Transverse colon (tissue), 4 donors: ENCODE measurements at places on chromosomes 13 and 19. TPM values are rescaled to one million over a fixed set of nuclear protein-coding genes. Genes with fewer than 3 reads are reported as not detected.

The C1QTNF9 gene
- total RNA-seq = not detected

- DNase-seq = no peak
- H3K4me3 ChIP-seq = no peak overlapping the region
- H3K36me3 ChIP-seq = no peaks in the 10 kb centered on the region
- peaks cover 50% of the 10 kb centered on the region for H3K27me3 ChIP-seq
- no peak overlapping the region for H3K27ac ChIP-seq
Measured at GRCh38 chr19:42613666-42614065, 18.9 kb upstream of the CEACAM8 start.

DNA sequence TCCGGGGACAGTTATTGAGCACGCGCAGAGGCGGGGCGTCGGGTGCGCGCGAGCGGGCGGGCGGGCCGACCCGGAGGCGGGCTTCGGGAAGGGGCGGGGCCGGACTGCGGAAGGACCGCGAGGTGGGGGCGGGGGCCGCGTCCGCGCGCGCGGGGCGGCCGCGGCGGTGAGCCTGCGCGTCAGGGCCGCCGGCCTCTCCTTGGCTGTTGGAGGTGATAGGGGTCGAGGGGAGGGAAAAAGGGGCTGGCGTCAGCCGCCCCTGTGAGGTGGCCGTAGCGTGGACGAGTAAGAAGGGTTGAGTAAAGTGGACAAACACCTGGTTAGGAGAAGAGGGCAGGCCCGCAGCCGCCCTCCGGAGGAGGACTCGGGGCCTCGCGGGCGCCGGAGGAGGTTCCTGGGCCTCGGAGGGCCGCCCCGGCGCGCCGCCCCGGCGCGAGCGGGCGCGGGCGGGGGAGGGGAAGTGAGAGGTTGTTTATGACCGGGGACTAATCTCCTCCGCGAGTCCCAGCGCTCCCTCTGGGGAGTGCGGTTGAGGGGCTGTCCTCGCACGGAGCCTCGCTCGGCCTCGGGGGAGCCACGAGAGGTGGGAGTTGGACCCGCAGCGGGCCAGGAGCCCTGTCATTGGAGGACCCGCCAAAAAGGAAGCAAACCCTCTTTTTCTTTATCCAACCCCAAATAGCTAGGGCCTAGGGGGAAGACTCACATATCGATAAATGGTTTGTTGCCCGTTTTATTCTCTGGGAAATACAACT is 547 bp upstream of the INTS6 start:
- DNase-seq = peak; percentile 99
- no peaks in the 10 kb centered on the region for H3K36me3 ChIP-seq
- H3K27me3 ChIP-seq = no peaks in the 10 kb centered on the region
- peaks cover 14% of the 10 kb centered on the region for H3K4me1 ChIP-seq
- H3K4me3 ChIP-seq = peak overlapping the region; percentile 74

The ZNF730 gene
- total RNA-seq = 0.75 TPM

The CGB3 gene
- not detected for total RNA-seq

The RXFP2 gene
- not detected for total RNA-seq

DNA sequence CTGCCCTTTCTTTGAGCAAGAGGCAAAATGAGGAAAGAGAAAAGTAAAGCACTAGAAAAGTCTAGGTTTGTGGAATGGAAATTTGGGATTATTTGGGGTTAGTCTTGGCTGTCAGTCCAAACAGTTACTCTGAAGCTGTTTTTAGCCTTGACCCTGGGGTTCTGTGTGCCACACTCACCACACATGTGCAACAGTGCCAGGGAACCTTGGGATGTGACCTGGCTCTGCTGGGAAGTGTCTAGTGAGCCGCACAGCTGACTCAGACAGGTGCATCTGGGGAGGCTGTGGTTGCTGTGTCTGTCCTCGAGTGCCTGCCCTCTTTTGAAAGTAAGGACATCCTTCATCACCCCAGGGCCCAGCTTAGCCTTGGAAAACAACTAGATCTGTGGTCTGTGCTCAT is 15.8 kb downstream of the MICOS13 start:
- no peak for DNase-seq
- no peak overlapping the region for H3K27ac ChIP-seq
- H3K4me3 ChIP-seq = no peak overlapping the region
- H3K36me3 ChIP-seq = no peaks in the 10 kb centered on the region
- no peaks in the 10 kb centered on the region for H3K27me3 ChIP-seq

GRCh38 chr13:36108342-36108741 is 22.8 kb downstream of the DCLK1 start:
- DNase-seq = no peak
- H3K4me1 ChIP-seq = no peaks in the 10 kb centered on the region
- H3K4me3 ChIP-seq = no peak overlapping the region
- no peak overlapping the region for H3K27ac ChIP-seq
- no peaks in the 10 kb centered on the region for H3K27me3 ChIP-seq
- no peaks in the 10 kb centered on the region for H3K36me3 ChIP-seq

The FFAR2 gene
- total RNA-seq = 2.2 TPM

The LHB gene
- total RNA-seq = 1.4 TPM

DNA sequence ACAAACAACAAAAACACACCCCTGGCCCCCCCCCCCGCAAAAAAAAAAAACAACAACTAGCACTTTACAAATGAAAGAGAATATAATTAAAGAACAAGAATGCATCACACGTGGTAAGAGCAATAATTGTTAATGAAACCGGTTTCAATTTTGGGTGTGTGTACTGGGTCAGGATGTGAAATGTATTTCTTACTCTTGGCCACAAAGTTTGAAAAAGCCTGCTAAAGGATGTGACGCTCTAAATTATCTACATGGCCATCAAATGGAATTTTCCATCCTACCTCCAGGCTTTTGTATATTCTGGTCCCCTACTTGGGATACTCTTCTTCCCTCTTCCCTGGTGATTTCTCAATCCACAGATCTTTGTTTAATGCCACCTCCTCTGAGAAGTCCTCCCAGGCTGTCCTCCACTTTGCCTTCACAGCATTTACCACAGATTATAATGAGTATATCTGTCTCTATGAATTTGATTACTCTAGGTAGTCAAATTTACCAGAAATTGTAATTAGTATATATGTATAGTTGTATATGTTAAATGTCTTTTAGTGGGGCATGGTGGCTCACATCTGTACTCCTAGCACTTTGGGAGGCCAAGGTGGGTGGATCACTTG is 2.1 kb downstream of the SARS2 start:
- no peak overlapping the region for H3K27ac ChIP-seq
- H3K36me3 ChIP-seq = no peaks in the 10 kb centered on the region
- no peaks in the 10 kb centered on the region for H3K27me3 ChIP-seq

- H3K27ac ChIP-seq = no peak overlapping the region
- no peak overlapping the region for H3K4me3 ChIP-seq
- H3K27me3 ChIP-seq = no peaks in the 10 kb centered on the region
- DNase-seq = no peak
Measured at GRCh38 chr13:46756977-46757376, 40.0 kb downstream of the ESD start.

- H3K4me1 ChIP-seq = no peaks in the 10 kb centered on the region
- H3K36me3 ChIP-seq = no peaks in the 10 kb centered on the region
- DNase-seq = no peak
- H3K27ac ChIP-seq = no peak overlapping the region
Measured at GRCh38 chr13:41582027-41582463, 124.7 kb downstream of the RGCC start.

DNA sequence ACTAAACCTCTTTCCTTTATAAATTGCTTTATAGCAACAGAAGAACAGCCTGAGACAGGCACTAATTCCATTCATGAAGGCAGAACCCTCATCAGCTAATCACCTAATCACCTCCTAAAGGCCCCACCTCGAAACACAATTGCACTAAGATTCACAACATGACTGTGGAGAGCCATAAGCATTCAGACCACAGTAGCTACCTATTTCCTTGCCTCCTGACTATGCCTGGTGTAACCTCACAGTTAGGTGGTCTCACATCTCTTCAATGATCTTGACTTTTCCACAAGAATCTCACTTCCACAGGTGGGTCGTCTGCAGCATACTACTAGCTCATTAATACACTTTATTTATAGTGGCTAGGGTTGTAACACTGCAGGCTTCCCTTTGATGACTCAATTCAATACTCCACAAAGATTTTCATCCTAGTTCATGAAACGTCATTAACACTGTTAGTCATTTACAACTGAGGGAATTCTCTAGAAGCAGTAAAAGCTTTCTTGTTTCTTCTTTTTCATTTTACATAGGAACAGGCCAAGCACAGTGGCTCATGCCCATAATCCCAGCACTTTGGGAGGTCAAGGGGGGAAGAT is 27.1 kb downstream of the STK24 start:
- H3K4me1 ChIP-seq = peaks cover 17% of the 10 kb centered on the region
- H3K27ac ChIP-seq = no peak overlapping the region
- no peak for DNase-seq
- no peak overlapping the region for H3K4me3 ChIP-seq
- no peaks in the 10 kb centered on the region for H3K27me3 ChIP-seq

- peak; percentile 89 for DNase-seq
- peaks cover 20% of the 10 kb centered on the region for H3K27me3 ChIP-seq
- H3K4me1 ChIP-seq = peaks cover 33% of the 10 kb centered on the region
- H3K4me3 ChIP-seq = no peak overlapping the region
- H3K36me3 ChIP-seq = no peaks in the 10 kb centered on the region
- peak overlapping the region; percentile 11 for H3K27ac ChIP-seq
Measured at GRCh38 chr19:1279782-1280341, 4.5 kb downstream of the FAM174C start.

The COQ8B gene
- total RNA-seq = 15.3 TPM

DNA sequence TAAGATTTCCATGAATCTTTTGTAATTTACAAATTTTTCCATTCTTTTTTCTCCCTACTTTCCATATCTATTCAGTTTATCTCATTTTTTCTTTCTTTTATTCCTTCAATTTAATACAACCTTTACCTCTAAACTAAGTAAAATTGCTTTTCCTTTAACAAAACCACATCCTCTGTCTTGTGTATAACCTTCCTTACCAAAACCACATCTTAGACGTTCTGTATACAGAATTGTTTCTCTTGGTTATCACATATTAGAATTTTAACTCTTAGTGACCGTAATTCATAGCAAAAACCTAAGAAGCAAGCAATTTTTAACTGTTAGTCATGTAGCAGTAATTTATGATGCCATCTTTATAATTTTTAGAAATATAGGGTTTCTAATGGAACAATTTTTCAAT is 15.0 kb downstream of the PPP5C start:
- no peak overlapping the region for H3K4me3 ChIP-seq
- H3K36me3 ChIP-seq = no peaks in the 10 kb centered on the region
- no peaks in the 10 kb centered on the region for H3K27me3 ChIP-seq

DNA sequence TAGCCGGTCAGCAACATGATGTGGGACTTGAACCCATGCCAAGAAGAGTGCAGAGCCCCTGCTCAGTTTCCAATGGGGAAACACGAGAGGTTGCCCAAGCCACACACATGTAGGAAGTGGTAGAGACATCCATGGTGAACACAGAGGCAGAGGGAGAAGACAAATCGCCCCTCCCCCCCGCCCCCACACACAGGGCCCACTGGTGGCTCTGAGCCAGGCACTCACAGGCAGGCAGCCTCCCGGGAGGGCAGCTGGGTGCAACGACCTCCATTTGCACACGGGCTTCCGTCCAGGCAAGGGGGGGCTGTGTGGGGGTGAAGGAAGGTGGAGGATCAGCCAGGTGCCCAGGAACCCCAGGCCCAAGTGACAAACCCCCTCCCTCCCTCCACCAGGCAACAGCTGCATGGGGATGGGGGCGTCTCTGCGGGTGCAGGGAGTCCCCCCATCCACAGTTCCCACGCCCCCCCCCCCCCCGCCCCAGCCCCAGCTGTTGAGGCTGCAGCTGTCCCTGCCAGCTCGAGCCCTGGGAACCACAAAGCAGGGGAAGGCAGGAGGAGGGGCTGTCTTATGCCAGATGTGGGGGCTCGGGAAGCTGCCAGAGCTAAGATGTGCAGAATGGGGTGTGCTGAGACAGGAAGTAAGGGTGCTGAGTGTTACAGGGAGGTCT is 3.4 kb downstream of the NOTCH3 start:
- H3K36me3 ChIP-seq = no peaks in the 10 kb centered on the region
- H3K27me3 ChIP-seq = peaks cover 78% of the 10 kb centered on the region
- no peak overlapping the region for H3K4me3 ChIP-seq
- DNase-seq = no peak
- H3K4me1 ChIP-seq = peaks cover 13% of the 10 kb centered on the region
- H3K27ac ChIP-seq = no peak overlapping the region

DNA sequence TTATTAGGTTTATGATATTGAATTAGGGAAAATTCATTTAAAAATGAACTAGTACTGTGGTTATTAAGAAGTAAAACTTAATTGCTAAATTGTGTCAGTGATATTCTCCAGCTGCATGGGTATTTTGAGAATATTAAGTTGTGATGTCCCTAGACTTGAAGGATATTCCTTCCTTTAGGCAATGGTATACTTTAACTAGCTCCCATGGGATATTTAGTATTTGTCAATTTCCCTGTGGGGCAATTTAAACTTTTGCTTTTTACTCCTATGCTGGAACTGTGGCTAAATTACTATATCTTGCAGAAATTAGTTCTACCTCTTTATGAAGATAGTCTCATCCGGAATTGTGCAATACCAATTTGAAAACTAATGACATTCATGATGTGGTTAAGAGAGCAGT is 151.6 kb upstream of the CSNK1A1L start:
- DNase-seq = no peak
- H3K4me3 ChIP-seq = no peak overlapping the region
- no peaks in the 10 kb centered on the region for H3K27me3 ChIP-seq
- no peak overlapping the region for H3K27ac ChIP-seq
- no peaks in the 10 kb centered on the region for H3K4me1 ChIP-seq
- no peaks in the 10 kb centered on the region for H3K36me3 ChIP-seq

GRCh38 chr19:6066661-6067646 is 43.3 kb downstream of the RFX2 start:
- H3K4me3 ChIP-seq = no peak overlapping the region
- peaks cover 79% of the 10 kb centered on the region for H3K4me1 ChIP-seq
- H3K27ac ChIP-seq = peak overlapping the region; percentile 90
- DNase-seq = peak; percentile 91
- no peaks in the 10 kb centered on the region for H3K36me3 ChIP-seq

The FOXA3 gene
- total RNA-seq = 1.9 TPM

- no peaks in the 10 kb centered on the region for H3K27me3 ChIP-seq
- H3K27ac ChIP-seq = no peak overlapping the region
- H3K36me3 ChIP-seq = no peaks in the 10 kb centered on the region
- no peak overlapping the region for H3K4me3 ChIP-seq
Measured at GRCh38 chr13:77580748-77581147, 45.2 kb downstream of the SCEL start.

The SBK3 gene
- total RNA-seq = not detected

The TEX101 gene
- not detected for total RNA-seq

DNA sequence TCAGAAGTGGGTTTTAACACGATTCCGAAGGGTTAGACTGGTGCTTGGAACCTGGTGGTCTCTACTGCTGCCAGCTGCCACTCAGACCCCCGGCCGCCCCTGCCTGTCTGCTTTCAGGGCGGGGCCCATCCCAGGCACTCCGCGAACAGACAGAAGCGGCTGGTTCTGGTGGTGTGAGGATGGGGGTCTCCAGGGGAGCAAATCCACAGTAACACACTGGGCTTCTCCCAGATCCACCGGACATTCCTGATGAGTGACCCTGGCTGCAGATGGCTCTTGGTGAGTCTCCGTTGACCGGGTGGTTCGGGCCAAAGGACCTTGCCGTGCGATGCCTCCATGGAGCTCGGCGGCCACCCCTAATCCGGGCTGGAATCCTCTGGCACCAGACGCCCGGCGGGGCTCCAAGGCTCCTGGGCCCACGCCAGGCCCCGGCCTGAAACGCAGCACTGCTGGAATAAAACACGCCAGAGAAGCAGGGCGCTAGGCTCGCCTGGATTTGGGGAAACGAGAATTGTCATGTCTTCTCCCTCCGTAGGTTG is 2.1 kb upstream of the PTBP1 start:
- H3K27me3 ChIP-seq = no peaks in the 10 kb centered on the region
- H3K4me3 ChIP-seq = no peak overlapping the region
- H3K27ac ChIP-seq = peak overlapping the region; percentile 2
- no peak for DNase-seq

- no peak for DNase-seq
- H3K4me1 ChIP-seq = no peaks in the 10 kb centered on the region
- no peak overlapping the region for H3K27ac ChIP-seq
- no peaks in the 10 kb centered on the region for H3K36me3 ChIP-seq
Measured at GRCh38 chr13:20740021-20740420, 33.7 kb downstream of the EEF1AKMT1 start.
